NCI-H1436 (cell line): ENCODE measurements at places on chromosomes 16 and 17.

DNA sequence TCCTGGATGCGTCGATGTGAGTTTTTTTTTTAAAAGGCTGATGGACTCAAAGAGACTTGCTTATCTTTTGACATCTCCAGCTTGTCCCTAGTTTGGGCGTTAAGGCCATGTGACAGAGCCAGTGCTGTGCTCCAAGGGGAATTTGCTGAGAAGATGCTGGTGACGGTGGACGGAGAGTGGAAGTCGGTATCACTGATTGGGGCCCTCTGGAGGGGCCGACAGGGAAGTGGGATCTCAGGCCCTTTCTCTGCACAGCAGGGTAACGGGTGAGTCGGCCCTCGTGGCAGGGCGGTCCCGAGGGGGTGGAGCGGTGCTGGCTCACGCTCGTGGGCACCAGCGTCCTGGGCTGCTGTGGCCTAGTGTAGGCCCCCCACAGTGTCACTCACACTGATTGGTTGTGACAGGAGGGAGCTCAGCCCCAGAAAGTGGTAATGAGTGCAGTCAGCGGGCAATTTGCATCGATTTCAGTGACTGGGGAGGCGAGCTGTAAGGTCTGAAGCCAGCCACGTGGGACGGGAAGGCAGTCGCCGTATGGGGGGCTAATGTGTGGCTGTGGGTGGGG, 91.3 kb downstream of the TBC1D16 start:
- no peak for DNase-seq

- DNase-seq: no peak
Measured at GRCh38 chr16:48347980-48348379, 37.2 kb downstream of the SIAH1 start.

GRCh38 chr16:3789375-3790099, 72.2 kb upstream of the TRAP1 start:
- no peak for DNase-seq

DNA sequence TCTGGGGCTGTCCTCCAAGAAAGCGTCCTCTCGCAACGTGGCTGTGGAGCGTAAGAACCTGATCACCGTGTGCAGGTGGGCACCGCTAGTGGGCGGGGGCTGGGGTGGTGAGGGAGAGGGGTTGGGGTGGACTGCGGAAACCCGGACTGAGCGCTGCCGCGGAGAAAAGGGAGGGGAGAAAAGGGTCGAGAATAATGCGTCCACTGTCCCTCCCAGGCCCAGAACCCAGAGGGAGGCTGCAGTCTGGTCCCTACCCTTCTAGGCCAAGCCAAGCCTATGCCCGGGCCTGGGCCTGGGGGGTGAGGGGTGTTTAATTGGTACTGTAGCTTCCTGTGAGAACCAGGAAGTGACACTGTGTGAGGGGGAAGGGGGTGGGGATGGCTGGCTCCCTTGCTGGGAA, 464 bp downstream of the RUNDC3A start:
- DNase-seq: peak; percentile 43

- no peak for DNase-seq
Measured at GRCh38 chr17:17668775-17669579, 12.3 kb upstream of the RAI1 start.

GRCh38 chr17:44334727-44335126, 10.1 kb upstream of the SLC25A39 start:
- DNase-seq: no peak
